ENCODE measurements at places on chromosomes 7 and 10.

- DNase-seq = no peak
Measured at GRCh38 chr7:32403463-32404229, 86.5 kb downstream of the LSM5 start.

GRCh38 chr7:14083761-14084160 is 94.3 kb upstream of the ETV1 start:
- DNase-seq = no peak

DNA sequence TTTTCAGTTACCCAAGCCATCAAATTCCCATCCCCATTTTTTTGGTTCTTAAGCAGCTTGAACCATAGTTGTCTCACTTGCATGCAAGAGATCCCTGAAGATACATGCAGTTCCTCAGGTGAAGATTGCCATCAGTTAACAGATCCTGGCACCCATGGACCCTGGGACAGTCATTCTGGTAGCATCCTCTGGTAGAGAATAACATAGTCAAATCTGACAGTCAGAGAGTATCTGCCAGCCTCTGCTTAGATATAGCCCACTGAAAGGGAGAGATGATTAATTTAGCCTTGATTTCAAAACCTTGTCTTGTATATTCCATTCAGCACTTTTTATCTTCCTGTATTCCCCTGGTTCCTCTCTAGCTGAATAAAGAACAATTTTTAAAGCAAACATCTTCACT is 280.4 kb downstream of the KCNMA1 start:
- no peak for DNase-seq

- DNase-seq = no peak
Measured at GRCh38 chr7:138570715-138571114, 110.7 kb downstream of the TRIM24 start.

- no peak for DNase-seq
Measured at GRCh38 chr10:78321500-78321899, 287.8 kb downstream of the RPS24 start.

GRCh38 chr10:23344241-23344841 is at the start of gene C10orf67:
Gene C10orf67 (minus strand): TSS chr10:23344797. CDS start chr10:23344774, 23 bp downstream.
- no peak for DNase-seq

GRCh38 chr10:21260066-21260465 is 265.4 kb downstream of the SKIDA1 start:
- DNase-seq = no peak

- no peak for DNase-seq
Measured at GRCh38 chr7:74452748-74453321, 871 bp upstream of the GTF2IRD1 start.

- DNase-seq = no peak
Measured at GRCh38 chr10:43308515-43308914, 41.6 kb upstream of the RASGEF1A start.

GRCh38 chr10:14560791-14561765 is 213.6 kb downstream of the FAM107B start:
- no peak for DNase-seq

DNA sequence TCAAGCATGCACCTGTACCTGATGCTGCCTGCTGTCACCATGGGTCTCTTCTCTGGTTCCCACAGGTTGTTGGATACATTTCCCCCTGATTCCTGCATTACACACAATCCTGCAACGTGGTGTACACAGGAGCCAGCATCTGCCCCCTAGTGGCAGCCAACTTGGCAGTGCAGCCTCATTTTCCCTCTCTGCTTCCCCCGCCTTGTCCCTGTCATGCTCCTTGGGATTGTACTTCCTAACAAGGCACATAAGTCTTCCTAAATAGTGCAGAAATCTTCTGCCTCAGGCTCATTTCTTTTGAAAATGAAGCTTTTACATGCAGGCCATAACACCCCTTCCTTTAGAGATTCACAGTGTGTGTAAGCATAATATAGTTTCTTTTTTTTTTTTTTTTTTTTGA is 387.5 kb downstream of the CCSER2 start:
- no peak for DNase-seq

- DNase-seq = no peak
Measured at GRCh38 chr7:72230281-72230680, 181.9 kb downstream of the CALN1 start.

DNA sequence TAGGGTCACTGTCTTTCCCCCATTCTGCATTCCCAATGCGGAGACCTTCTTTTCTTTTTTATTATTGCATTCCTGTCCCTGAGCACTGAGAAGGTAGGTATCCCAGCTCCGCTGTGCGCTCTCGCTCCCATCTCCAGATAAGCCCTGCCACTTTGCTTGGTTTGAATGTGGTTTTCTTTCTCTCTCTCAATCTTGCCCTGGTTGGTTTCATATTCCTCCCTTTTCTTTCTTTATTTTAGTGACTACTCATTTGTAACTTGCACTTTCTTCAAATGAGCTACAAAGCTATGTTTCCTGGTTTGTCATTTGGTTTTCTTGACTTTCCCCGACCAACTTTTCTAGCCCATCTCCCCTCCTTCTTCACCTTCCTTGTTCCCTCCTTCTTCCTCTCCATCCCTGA is 29.0 kb upstream of the HSPB1 start:
- no peak for DNase-seq

DNA sequence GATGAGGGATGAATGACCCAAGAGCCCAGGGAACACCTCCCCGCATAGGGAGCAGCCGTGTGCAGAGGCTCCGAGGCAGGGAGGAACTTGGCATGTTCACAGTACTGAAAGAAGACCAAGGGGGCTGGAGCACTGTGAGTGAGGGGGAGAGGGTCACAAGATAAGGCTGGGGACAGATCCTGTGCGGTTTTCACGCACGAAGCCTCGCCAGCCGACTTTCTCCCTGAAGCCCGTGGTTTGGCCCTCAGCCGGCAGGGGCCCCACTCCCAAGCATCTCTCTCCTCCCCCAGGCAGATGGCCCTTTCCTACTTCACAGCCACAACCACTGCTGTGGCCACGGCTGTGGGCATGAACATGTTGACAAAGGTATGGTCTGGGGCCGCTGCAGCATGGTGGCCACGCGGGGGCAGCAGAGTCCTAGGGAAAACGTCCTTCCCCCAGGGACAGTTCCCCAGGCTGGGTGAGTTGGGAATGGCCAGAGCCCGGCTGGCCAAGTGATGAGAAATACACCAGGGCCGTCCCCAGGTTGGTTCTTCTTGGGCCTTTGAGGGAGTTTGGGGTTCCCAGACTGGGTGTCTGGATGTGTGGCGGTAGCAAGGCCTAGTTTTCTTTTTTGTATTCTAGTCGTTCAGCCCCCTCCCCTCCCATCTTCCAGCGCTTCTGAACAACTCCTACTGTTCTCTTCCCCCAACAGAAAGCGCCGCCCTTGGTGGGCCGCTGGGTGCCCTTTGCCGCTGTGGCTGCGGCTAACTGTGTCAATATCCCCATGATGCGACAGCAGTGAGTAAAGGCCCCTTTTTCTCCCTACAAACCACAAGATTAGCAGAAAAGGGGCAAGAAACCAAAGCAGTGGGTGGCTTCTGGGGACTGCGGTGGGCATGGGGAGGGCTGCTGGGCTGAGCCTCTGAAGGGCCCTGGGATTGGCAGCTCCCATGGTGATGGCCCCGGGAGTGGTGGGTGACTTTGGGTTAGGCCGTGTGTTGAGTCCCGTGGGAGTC is 14.4 kb upstream of the WBP1L start:
- DNase-seq = peak; percentile 65

- no peak for DNase-seq
Measured at GRCh38 chr10:112720178-112720577, 229.9 kb upstream of the TCF7L2 start.

GRCh38 chr7:73844848-73845460 is 2.6 kb upstream of the METTL27 start:
- no peak for DNase-seq
